ENCODE measurements at places on chromosomes 1 and 21.

DNA sequence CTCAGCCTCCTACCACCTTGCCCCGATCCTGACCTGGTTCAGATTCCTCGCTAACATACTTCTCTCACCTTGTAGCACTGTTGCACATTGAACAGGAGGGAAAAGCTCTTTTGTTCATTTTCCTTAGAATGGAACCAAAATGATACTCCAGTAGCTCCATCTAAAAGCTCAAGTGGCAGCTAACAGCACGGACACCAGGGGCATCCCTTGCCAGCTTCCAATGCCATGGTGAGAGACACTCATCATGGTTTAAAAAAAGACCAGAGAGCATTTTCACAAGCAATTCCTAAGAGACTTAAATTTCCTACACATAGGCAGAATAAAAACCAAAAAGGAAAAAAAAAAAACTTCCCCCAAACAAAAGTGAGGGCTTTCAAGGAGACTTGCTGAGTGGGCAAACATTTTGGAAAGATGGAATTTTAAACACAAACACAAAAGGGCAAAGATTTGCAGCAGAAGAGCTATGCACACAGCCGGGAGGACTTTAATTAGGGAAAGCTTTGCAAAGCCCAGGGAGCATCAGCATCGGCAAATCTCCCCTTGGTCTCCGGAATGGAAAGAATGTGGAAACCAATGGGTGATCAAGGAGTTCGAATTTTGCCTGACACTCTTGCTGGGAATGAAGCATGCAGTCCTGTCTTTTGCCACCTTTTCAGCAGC is 84.3 kb downstream of the CAPZB start:
- no peak for DNase-seq

DNA sequence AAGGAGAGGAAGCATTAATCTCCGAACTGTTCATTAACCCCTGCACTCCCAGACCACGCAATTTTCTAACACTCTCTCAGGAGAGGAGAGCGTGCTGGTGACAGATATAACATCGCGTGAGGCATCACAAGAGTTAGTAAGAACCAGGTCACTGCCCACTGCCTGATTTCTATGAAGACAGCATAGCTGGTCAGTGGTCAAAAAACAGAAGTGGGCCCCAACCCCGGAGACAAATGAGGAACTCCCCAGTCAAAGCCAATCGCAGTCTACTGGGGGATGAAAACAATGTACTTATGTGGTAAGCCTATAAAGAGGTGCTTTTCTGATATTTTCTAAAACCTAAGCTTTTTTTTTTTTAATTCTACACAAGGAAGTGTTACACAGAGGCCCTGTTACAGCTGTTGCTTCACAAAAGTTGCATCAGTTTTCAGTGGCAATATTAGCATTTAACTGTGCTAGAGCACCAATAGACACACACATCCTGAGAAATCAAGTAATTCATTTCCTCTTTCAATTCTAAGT is 231.8 kb upstream of the IRF2BP2 start:
- no peak for DNase-seq

- DNase-seq, result peak; percentile 91
Measured at GRCh38 chr1:215114154-215114933, 31.8 kb downstream of the KCNK2 start.

GRCh38 chr1:117809764-117810163 is 119.7 kb downstream of the GDAP2 start:
- no peak for DNase-seq

DNA sequence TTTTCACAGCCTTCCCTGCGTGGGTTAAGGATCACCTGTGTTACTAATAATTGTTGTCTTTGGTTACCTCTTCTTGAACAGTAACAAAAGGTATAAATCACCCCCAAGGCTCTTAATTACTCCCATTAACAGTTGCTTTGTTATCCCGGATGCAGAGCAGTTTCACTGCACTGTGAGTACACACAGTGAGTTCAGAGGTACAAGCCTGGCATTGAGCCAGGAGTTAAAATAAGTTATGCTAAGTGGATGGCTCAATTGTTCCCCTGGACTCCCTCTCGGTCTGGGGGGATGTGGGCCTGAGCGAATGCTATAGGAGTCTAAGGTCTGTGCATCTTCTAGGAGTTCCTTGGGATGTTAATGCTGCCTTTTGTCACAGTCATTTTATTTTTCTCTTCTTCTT is 258.3 kb downstream of the ATG4C start:
- no peak for DNase-seq

DNA sequence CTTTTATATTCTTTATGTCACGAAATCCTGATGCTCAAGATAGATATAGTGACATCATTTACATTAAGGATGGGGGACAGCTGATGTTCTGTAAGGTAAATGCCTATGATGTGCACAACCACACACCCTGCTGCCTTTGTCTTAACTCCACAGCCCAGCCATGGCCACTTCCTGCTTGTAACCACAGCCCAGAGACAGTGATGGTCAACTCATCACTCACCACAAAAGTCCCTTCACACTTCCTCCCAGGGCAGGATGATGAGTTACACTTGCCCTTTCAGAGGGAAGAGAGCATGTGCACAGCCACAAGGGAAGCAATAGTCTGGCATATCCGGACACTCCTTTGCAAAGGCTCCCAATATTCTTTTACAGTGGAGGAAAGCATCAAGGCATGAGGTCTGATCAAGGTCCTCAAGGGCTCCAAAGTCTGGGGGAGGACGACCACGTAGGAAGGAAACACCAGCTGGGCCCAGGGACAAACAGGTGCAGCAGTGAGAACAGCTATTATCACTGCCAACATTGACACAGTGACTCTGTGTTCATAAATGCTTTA is 53.8 kb downstream of the PLPP3 start:
- DNase-seq, result peak; percentile 22

DNA sequence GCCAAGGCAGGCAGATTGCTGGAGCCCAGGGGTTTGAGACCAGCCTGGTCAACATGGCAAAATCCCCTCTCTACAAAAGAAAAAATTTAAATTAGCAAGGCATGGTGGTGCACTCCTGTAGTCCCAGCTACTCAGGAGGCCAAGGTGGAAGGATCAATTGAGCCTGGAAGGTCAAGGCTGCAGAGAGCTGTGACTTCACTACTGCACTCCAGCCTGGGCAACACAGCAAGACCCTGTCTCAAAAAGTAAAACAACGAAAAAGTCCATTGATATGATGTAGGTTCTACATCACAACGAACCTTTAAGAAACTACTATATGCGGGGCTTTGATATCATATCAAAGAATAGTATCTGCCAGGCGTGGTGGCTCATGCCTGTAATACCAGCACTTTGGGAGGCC is 20.9 kb downstream of the PTAFR start:
- DNase-seq, result no peak
